ENCODE measurements at places on chromosomes 16 and 17.

- no peak for DNase-seq
Measured at GRCh38 chr16:22786691-22787090, 27.3 kb upstream of the HS3ST2 start.

DNA sequence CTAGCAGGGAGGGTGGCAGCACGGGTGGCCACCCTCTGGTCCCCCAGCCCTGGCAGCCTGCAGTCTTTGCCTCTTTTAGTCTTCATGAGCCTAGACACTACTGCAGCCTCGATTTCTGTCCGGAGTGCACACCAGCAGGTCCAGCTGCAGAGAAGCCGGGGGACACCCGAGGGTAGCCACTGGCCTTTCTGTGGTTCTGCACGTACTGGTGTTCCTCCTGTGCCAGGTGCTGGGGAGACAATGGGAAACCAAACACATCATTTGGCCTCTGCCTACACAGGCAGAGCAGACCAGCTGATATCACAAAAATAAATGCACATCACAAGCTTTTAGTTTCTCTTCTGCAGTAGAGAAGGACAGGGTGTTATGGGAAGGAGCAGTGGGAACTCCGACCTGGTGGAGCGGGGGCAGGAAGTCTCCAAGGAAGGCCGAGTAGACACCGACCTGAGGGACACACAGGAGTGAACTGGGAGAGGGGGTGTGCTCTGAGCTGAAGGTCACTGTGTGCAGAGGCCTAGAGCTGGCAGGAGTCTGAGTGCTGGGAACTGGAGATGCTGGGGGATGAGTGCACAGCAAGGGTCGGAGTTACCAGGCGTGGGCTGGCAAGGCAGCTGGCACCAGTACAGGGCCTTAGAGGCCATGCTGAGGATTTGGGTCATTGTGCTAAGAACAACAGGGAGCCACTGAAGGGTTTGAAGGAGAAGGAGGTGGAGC, 23.1 kb downstream of the GPT2 start:
- no peak for DNase-seq

DNA sequence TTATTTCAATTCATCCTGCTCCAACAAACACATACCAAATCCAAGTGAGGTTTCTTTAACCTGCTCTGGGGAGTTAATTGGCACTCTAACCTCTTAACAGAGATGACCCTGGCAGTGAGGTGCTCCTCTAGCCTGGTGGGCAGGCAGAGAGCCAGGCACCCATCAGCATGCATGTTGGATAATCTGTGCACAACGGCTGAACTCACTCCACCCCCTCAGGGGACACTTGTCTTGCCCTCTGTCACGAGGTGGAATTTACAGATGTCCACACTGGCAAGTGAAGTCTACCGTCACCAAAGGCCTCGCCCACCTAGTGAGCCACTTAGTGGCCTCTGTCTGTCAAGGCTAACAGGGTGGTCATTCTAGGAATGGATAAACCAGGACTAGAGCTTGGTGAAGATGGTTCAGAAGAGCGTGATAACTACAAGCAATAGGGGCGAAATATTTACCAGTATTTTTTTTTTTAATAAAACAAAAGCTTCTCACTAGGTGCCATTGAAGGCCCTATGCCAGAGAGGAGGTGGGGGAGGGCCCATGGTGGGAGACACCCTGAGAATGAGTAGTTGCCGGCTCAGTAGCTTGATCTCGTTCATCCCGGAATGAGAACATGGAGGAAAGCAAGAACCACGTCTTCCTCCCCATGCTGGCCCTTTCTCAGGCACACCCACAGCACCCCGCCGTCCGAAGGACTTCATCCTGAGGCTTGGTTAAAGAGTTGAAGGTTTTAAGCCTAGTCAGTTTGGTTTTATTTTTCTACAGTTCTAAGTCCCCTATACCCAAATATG, 25.2 kb downstream of the PLD6 start:
- no peak for DNase-seq

DNA sequence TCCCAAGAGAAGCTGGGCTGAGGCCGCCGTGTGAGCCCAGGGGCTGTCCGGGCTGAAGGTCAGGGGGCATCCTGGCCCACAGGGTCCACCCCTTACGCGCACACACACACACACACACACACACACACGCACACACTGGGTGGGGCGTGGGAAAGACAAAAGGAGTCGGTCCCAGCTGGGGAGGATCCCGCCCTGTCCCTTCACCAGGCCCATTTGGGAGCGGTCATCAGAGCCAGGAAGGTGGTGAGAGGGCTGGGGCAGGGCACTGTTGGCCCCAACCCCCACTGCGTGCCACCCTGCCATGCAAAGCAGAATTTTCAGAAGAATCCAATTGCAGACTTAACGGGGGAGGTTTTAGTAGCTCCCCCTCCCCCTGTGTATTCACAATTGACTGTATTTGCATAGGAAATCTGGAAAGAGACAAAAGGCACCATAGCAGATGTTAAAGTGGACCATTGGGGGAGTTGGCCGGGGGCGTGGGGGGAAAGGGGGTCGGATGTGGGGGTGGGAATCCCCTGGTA, 11.3 kb upstream of the CD300A start:
- DNase-seq = no peak

DNA sequence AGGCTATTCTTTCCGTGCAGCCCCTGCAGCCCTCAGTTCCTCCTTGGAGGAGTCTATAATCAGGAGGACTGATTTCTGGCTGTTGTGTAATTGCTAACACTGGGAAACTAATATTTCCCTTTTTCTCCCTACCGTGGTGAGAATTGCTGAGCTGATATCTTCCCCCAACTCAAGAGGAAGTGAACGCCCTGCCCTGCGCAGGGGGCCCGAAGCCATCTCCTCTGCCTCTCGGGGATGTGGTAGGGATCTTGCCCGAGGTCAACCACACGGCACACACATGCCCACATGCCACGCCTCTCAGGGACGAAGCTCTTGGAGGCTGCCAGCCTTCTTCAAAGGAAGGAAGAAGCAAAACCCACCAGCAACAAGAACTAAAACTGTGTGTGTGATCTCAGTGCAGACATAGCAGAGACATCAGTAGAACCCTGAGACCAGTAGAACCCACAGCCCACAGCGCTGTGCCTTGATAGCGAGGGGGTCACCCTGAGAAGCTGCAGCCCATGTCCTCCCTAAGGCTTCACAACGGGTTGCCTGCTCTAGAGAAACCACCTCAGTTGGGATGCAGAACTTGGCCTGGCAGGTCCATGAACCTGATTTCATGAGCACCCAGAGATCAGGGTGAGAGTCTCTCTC, 8.9 kb upstream of the ULK2 start:
- peak; percentile 74 for DNase-seq

DNA sequence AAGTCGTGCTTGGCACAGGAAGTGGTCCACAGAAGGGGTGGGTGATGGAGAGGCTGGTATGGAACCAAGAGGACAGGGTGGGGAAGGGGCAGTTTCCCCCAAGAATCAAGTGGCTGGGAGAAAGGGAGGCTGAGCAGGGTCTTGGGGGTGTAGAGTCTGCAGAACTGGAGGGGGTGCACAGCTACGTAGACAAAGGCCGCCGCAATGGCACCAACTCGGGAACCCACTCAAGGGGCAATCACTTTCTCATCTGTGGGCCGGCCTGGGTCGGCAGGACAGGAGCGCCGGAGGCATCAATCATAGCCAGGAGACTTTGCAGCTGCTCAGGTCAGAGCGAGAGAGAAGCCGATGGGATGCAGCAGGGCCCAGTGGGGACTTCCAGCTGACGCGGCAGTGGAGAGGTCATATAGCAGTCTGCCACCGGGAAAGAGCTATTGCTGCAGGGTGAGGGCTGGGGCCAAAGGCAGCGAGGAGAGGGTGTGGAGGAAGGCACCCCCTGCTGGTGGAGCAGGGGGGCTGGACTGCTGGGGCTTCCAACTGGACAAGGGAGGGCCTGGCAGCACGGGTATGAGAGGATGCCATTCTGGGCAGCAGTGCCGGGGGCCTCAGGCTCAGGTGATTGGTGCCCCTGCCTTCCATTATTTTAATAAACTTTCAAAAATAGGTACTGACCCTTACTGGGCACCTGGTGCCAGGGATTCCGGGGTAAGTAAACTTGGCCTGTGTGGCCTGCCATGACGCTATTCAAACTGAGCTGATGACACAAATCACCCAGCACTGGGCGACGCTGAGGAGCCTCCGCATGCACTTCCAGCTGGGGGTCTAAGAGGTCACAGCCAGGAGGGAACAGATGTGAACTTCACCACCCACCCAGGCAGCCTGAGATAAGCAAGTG, 52.5 kb upstream of the MTSS2 start:
- no peak for DNase-seq

DNA sequence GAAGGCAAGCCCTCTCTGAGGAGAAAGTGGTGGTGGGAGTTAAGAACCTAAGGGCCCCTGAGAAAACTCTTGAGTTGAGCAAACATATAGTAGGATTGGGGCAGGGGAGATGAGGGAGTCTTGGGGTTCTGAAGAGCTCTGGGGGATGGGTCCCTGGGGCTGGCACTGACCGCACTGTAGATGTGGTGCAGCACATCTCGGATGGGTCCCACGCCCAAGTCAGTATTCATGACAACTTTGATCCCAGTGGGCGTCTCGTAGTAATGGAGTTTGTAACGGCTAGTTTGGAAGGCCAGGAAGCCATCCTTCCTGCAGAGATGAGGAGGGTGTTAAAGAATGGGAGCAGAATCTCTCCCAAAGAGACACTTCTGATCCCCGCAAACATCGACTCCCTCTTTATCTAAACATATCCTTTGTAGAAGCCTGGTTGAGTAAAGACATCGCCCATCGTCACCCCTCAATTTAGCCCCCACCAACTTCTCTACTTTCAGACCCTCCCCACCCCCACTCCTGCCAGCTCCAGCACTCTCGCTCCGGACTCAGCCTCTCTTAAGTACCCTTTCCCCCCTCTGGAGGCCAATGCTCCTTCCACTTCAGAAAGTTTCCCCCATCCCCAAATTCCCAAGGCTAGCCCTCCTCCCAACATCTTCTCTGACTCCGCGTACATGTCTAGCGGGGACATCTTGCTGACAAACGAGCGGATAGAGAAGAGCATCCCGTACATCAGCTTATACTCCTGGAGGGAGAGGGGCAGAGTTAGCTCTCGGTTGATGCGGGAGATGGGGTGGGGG, 710 bp downstream of the TRAPPC1 start:
- no peak for DNase-seq

Data from T-helper 1 cell (primary cell).